Stimulated activated CD4-positive, alpha-beta T cell treated with anti-CD3 and anti-CD28 coated beads, Interleukin-1b, Interleukin-23, amount 100 ng/mL, for 1 hour (primary cell): ENCODE measurements at places on chromosomes 12 and 14.
A peak's percentile ranks its signal among the peaks of the same experiment; 100 is the strongest.

DNA sequence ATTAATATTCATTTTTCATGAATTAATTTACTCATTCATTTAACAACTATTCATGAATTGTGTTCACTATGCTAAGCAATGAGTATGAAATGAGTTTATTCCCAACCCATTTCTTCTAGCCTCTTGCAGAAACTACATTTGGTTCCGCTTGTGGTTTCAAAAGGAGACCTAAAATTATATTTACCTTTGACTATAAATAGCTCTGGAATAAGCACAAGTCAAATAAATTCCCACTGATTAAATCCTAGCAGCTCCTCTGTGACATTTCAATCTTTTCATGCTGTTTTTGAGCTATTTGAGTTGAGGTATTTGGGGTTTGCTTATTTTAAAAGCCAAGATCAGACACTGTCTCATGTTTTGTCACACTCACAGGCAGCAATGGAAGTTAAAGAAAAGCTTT, 46.9 kb downstream of the DUSP6 start:
- no peak for DNase-seq

DNA sequence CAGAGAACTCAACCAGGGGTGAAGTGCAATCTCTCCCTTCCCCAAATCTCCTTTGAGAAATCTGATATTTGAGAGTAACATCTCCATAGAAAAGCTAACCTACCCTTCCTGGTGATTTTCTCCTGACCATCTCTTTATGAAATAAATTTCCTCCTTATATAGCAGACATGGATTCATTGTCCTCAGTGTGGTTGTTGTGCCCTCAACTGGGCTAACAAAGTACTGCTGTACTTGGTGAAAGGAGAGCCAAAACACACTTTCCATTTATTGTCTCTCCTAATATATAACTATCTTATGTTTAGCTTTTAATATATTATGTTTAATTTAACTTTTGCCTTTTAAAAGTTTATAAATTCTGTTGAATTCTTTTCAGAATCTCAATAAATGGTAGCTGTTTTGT, 65.1 kb upstream of the SLCO1B1 start:
- no peak for DNase-seq

DNA sequence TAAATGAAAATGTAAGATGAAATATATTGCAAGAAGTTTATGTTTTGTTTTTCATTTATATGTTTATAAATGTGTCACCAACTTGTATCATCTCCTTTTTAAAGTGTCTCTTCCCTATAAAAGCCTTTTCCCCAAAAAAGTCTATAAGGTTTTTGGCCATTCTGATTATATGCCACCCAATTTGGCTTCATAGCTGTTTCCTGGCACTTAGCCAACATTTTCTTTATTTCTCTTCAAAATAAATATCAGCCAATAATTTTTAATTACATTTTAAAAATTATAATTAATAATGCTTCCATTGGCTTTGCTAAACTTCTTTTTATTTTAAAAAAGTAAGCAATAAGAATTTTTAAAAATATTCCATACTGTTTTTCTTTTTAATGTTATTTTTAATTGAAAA, 171.8 kb downstream of the RASSF9 start:
- no peak for DNase-seq

- DNase-seq = no peak
These were observed 140.8 kb downstream of the SCARB1 start for GRCh38 chr12:124722878-124723277.

- DNase-seq = no peak
These were observed 48.0 kb downstream of the ETNK1 start for GRCh38 chr12:22672951-22673350.

GRCh38 chr12:104529130-104529874, 72.6 kb downstream of the CHST11 start:
- no peak for DNase-seq

- DNase-seq = no peak
These were observed 68.6 kb downstream of the EEA1 start for GRCh38 chr12:92860521-92860920.

DNA sequence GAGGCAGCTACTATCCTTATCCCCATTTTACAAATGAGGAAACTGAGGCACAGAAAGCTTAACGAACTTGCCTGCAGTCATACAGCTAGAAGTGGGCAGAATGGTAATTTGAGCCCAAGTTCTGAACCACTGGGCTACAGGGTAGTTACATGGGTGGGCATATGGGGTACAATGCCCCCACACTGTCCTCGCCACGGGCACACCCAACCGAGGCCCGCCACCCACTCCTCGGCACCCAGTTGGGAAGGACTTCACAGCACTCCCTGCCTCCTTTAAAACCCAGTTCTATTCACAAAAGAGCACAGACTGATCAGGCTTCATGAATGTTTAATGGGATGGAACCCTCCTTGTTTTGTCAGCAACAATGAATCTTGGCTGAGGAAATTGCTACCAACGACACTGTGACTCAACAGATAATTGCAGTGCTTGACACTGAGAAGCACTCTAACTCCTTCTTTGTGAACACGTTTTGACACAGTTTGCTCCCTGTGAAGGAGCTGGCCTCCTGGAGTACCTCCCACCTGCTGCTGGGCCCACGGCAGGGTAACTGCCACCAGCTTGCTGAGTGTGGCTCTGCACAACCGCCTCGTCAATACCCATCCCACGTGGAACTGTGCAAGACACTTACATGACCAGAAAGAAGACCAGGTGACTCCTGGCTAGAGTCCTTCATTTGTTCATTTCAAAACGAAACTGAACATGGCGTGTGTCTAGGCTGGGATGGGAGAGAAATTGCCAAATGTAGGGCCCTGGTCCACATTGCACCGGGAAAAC, 63.5 kb downstream of the CLMN start:
- no peak for DNase-seq

DNA sequence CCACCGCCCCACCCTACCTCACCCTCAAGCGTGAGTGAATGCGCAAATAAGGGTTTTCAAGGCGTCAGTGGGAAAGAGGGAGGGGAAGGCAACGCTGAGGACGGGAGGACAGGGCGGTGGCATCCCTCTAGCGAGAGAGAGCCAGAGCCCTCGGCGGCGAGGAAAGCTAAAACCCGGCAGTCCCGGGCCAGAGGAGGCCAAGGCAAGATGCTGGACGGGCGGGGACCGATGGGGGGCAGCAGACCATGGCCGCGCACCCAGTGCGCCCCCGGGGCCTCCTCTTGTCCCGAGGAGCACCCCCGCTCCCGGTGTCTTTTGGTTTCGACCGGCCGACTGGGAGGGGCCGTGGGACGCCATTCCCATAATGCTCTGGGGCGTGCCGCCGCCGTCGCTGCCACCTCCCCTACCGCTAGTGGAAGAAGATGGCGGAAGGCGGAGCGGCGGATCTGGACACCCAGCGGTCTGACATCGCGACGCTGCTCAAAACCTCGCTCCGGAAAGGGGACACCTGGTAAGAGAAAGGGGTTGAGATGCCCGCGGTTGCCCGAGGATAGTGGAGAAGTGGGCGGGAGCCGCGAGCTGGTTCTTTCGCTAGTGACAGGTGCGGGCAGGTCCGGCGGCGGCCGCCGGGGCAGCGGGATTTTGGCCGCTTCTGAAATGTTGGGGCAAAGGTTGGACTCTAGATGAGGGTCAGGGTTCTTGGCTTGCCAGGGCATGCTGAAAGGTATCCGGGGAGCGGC, at the start of gene USP15:
Gene USP15, plus strand, starts transcription at position 412 of the 740 bp plus-strand sequence. Its CDS starts 11 bp downstream, at position 423.
- DNase-seq = peak; percentile 89

GRCh38 chr14:74475678-74476077, 17.4 kb downstream of the NPC2 start:
- no peak for DNase-seq

DNA sequence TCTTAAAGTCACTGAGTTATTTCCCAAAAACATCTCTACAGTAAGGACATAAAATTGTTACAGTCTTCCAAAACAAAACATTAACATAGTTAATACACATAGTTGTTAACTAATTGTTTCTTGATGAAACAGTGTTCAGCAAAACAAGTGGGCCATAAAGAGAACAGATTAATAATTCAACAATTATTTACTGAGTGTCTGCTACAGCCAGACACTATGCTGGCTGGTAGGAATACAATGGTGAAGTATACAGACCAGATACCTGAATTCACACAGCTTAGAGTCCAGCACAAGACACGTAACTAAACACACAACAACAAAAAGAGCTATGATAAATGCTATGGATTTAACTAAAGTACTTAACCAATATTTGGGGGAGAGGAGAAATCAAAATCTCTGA, 47.0 kb downstream of the PPP1R12A start:
- no peak for DNase-seq

GRCh38 chr14:20515846-20516245, 10.5 kb downstream of the RNASE10 start:
- DNase-seq = no peak

DNA sequence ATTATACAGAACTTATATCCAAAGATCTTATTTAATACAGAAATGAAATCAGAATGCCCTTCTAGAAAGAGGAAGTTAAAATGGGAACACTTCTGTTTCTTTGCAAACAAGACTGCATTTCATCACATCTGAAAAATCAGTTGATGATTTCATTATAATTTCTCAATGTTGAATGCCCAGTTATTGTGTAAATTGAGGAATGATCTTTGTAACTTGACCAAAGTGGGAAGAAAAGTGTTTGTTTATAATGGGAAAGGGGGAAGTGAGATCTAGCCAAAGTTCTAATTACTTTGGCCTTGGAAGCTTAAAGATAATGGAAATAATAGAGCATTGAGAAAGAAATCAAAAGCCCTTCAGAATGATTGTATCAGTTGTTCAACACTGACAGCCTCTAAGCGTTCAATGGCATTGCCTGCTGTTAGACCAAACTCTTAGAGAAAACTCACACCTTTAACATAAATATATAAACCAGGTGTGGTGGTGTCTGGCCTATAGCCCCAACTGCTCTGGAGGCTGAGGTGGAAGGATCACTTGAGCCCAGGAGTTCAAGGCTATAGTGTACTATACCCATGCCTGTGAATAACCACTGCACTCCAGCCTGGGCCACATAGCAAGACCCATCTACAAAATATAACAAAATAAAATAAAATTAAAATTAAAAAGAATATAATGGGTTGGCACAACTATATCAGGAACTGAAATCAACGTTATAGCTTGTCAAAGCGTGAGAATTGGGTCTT, 9.9 kb upstream of the LYZ start:
- DNase-seq = no peak

GRCh38 chr12:105861227-105861626, 277.5 kb downstream of the NUAK1 start:
- no peak for DNase-seq

GRCh38 chr14:104317975-104318557, 179.7 kb downstream of the KIF26A start:
- no peak for DNase-seq

GRCh38 chr12:109696485-109697269, 16.9 kb upstream of the FAM222A start:
- DNase-seq = no peak

GRCh38 chr14:95452176-95452892, 64.1 kb downstream of the SYNE3 start:
- DNase-seq = no peak

DNA sequence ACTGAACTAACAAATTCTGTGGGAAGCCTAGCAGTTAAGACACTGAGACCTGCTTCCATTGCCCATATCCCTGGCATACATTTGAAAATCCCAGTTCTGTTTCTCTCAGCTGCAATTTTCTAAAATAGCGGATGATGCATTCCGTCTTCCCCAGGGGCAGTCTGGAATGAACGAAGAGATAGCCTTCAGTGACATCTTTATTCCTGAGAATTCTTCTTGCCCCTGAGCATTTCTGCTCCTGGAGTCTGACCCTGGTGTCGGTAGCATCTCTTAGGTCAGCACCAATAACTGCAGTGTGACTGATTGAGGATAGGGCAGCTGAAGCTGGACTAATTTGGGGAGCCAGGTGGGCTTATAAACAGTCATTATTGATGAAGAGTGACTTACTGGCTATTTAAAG, 552.5 kb downstream of the DIO2 start:
- DNase-seq = no peak

DNA sequence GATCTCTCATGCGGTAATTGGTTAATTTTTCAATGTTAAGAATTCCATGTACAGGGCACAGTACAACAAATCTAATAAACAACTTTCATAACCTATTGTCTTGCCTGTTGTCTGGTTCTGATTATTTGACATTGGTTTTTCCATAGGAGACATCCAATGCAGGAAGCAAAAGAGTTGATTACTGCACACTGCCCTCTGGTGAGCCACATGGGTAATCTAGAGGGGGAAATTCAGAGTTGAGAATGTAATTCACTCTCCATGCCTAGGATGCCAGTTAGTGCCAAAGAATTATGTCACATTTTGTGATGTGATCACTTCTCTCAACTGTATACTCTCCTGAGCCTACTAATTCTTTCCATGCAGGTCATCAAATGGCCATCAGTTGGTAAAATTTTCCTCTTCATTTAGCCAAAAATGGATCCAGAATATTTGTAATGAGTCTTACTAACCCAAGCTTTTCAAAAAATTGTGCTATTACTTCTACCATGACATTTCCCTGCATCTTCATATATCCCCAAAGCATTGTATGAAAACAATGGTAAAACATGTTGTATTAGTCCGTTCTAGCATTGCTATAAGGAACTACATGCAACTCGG, 17.7 kb upstream of the CCDC91 start:
- no peak for DNase-seq

- no peak for DNase-seq
These were observed 11.6 kb downstream of the IAPP start for GRCh38 chr12:21384261-21384660.

GRCh38 chr12:89481213-89481914, 43.2 kb downstream of the GALNT4 start:
- no peak for DNase-seq

- DNase-seq = no peak
These were observed 4.4 kb downstream of the WNT1 start for GRCh38 chr12:48982397-48983080.

DNA sequence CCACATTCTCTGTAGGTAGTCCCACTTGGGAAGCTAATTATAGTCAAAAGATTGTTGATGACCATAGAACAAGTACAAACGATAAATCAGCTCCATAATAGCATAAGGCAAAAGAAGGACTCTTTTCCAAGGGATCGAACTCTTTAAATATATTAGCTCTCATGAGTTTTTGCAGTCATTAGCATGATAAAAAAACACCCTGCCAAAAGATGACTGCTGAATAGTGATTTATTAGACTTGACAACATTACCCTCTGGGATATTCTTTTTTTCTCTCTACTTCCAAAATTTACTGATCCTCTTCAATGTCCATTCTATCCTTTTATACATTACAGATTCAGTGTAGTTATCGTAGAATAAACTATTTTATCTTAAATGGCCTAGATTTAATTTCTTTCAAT, 14.2 kb downstream of the EPYC start:
- no peak for DNase-seq

GRCh38 chr12:103392722-103393121, 103.0 kb downstream of the C12orf42 start:
- DNase-seq = no peak

GRCh38 chr12:40775661-40776060, 83.4 kb downstream of the CNTN1 start:
- no peak for DNase-seq

DNA sequence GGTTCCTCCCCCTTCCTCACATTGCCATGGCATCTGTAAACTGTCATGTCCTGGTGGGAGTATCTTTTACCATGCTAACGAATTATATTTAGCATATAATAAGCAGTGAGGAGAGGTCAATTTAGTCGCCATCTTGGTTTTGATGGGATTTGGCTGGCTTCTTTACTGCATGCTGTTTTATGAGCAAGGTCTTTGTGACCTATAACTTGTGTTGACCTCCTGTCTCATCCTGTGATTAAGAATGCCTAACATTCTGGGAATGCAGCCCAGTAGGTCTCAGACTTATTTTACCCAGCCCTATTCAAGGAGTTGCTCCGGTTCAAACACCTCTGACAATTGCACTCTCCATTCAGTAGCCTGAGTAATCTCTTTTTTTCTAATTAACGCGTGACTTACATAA, 2.1 kb upstream of the EIF4B start:
- no peak for DNase-seq
